ENCODE measurements at places on chromosomes 13 and 19.

- no peaks in the 10 kb centered on the region for H3K36me3 ChIP-seq
- H3K4me1 ChIP-seq = no peaks in the 10 kb centered on the region
- no peak for DNase-seq
- H3K27ac ChIP-seq = no peak overlapping the region
- H3K4me3 ChIP-seq = no peak overlapping the region
Observed at GRCh38 chr13:95164830-95165229, 136.4 kb downstream of the ABCC4 start.

- no peak overlapping the region for H3K4me3 ChIP-seq
- peaks cover 6% of the 10 kb centered on the region for H3K4me1 ChIP-seq
- DNase-seq = no peak
- H3K27ac ChIP-seq = no peak overlapping the region
- H3K36me3 ChIP-seq = no peaks in the 10 kb centered on the region
Observed at GRCh38 chr13:30364133-30364532, 56.8 kb upstream of the KATNAL1 start.

DNA sequence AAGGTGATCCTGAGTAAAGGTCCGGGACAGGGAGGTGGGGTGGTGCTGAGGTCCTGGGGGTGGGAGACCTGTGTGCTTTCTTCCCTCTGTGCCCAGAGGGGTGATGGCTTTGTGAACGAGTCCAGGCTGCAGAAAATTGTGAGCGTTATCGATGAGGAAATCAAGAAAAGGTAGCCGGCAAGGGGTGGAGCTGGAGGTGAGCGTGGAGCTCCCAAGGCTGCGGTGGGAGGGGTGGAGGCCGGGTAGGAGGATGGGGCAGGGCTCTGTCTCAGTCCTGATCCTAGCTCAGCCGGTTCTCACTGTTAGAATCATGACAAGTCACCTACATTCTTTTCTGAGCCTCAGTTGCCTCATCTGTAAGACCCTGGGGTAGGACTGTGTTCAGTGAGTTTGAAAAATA, 4.0 kb downstream of the SELENOV start:
- H3K4me3 ChIP-seq = peak overlapping the region; percentile 38
- DNase-seq = peak; percentile 38
- H3K4me1 ChIP-seq = no peaks in the 10 kb centered on the region
- H3K27me3 ChIP-seq = peaks cover 3% of the 10 kb centered on the region
- H3K36me3 ChIP-seq = no peaks in the 10 kb centered on the region

DNA sequence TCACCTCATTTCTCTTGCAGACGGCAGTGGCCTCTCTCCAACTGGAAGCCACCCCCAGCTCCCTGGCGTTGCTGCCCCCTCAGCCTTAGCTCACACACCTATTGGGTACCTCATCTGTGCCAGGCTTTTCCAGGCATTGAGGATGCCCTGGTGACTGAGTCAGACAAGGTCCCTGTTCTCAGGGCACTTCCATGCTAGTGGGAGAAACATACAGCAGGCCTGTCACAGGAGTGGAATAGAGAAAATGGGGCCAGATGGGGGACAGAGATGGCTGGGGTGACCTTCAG, 33.9 kb downstream of the CAPN12 start:
- 0 out of 2 replicates have a peak overlapping the region, but pooled peaks have one; percentile 3 for H3K27ac ChIP-seq
- no peaks in the 10 kb centered on the region for H3K27me3 ChIP-seq
- no peak for DNase-seq
- no peak overlapping the region for H3K4me3 ChIP-seq
- H3K4me1 ChIP-seq = peaks cover 26% of the 10 kb centered on the region
- H3K36me3 ChIP-seq = peaks cover 59% of the 10 kb centered on the region

- no peak overlapping the region for H3K27ac ChIP-seq
- no peak for DNase-seq
- H3K36me3 ChIP-seq = no peaks in the 10 kb centered on the region
Observed at GRCh38 chr13:47672245-47673008, 328.6 kb downstream of the SUCLA2 start.

DNA sequence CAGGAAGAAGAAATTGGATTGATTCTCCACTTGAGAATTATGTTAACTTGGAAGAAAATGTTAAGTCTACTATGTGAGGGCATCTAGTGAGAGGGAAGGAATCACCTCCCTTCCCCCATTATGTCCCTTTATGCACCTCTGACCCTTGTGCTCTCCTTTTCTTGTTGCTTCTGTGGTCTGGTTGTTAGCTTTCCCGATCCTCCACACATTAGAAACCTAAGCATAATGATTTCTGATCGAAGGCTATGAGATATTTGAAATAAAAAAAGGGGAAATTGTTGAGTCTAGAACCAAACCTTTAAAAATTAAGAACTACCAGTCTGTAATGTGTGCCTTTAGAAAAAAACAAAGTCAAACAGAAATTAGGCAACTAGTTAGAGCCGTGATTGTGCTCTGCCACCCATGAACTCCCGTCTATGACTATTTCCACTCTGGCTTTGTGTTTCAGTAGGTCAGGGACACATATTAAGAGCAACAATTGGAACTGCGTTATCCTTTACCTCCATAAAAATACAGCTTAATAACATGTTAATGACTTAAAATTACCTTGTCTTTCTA, 463 bp upstream of the GPC6 start:
- peaks cover 13% of the 10 kb centered on the region for H3K4me1 ChIP-seq
- no peak overlapping the region for H3K27ac ChIP-seq

DNA sequence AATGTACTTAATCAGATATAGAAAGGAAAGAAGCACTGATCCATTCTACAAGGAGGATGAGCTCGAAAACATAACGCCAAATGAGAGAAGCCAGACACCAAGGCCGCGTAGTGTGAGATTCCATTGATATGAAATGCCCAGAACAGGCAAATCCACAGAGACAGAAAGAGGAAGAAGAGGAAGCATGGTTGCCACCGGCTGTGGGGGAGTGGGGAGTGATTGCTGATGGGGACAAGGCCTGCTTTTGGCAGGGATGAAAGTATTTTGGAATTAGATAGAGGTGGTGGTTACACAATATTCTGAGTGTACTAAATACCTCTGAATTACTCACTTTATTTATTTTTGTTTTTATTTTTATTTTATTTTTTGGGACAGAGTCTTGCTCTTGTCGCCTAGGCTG, 50.2 kb upstream of the KLF2 start:
- H3K36me3 ChIP-seq = no peaks in the 10 kb centered on the region
- DNase-seq = no peak
